ELR (cell line): ENCODE measurements at places on chromosomes 7 and 10.

DNA sequence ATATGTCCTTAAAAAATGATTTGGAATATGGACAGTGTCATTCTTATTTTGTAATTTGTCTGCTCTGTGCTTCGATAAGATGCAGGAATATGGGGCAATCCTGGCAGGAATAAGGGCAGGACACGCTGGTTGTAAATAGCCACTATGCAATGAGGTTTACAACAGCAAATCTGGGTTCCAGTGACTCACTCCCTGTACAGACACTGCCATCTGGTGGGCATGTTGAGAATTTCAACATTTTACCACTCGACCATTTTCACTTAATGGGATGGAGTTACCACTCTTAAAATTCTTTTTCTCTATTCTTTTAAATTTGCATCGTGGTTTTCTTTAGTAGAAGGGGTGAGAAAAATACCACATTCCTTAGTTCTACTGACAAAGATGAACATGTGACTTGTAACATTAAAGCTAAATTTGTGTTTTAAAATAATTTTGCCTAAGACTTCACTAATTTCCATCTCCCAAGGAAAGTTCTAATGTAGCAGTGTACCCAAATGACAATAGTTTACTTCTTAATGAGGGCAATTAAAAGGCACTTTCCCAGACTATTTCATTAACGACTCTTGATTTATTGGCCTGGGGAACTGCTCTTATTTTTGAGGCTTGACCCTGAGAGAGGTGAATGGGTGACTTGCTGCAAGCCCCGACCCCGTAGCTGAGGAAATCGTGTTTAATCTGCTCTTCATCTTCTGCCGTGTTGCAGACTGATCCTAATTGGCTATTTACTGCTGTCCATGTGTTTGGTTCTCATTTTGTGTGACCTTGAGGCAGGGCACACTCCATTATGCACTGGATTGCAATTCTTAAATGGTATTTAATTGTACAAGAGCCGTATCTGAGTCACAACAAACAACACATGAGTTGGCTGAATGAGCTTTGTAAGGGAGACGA is 173.6 kb upstream of the IMMP2L start:
- peak; percentile 79 for DNase-seq

DNA sequence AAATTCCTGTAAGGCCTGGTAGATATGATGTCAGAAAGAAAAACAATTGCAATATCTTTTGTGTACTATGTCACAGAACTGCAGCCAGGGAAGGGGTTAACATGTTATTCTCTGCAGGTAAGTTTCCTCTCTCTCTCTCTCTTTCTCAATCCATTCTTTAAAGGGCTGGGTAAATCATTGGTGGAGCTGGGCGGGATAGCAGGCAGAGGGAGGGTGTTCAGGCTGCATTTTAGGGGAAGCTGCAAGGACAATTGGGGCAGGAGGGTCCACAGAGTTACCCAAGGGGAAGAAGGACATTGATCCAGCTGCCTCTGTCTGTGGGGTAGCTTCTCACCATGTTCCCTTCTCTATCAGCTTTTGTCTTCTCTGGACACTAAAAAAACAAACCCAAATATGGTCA is 153.9 kb upstream of the BMPER start:
- no peak for DNase-seq

DNA sequence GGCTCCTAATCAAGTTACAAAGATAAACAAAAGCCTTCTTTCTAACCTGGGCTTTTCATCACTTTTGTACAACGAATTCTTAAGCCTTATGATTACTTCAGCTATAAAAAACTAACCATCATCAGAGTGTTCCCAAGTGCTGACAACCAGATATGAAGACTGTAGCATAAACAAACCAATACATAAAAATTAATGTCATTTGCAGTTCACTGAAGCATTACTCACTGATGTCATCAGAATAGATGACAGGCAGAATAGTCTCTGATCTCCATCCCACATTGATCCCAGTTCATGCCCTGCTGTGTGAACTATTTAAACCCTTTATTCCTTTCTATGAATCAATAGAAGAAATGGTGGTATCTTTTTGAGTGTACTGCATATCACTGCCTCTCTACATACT is 84.4 kb downstream of the DNAJC1 start:
- no peak for DNase-seq

- DNase-seq, result no peak
Observed at GRCh38 chr7:131786204-131786603, 229.8 kb upstream of the PODXL start.

DNA sequence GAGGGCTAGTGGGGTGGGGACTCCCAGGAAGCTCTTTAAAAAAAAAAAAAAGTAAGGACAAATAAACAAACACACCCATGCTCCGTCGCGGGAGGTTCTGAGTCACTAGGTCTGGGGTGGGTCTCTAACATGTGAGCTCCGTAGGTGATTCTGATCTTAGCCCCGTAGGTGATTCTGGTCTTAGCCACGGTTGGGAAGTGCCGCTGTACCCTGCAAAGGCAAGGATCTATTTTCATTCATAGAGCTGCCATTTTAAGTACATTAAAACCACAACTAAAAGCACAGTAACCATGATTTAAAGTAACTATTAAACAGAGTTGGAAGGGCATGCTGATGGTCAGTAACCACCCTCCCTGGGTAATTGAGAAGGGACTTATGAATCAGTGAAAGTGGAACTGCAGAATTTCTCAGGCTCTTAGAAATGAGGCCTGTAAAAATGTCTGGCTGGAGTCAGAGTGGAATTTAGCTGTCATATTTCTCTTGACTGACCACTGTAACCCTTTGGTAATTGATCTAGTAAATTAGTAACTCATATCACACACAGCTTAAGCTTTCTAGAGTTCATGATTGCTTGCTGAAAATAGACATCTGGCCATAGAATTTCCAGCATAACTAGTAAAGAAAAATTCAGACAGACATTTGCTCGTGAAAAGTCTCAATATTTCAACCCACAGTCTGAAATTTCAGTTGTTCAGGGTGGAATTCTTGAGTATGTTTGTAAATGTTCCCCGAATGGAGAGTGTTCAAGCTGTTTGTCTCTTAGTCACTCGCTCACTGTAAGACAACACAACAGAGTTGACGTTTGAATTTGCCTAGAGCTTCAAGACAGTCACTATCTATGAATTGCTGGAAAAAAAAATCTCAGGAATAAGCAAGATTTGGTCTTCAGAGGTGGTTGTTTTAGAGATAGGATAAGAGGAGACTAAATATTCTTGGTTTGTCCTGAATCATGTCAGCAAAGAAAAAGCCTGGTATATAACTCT is 34.2 kb upstream of the TCF7L2 start:
- peak; percentile 71 for DNase-seq

- DNase-seq, result no peak
Observed at GRCh38 chr10:129465796-129466702, 992 bp upstream of the MGMT start.

- peak; percentile 12 for DNase-seq
Observed at GRCh38 chr7:26856176-26856985, 8.0 kb downstream of the SKAP2 start.

GRCh38 chr10:11856678-11857077 is 33.5 kb downstream of the PROSER2 start:
- peak; percentile 30 for DNase-seq

- DNase-seq, result no peak
Observed at GRCh38 chr7:30899066-30899465, 12.6 kb upstream of the AQP1 start.

GRCh38 chr7:158106272-158106671 is 481.4 kb downstream of the PTPRN2 start:
- DNase-seq, result no peak

- DNase-seq, result peak; percentile 64
Observed at GRCh38 chr10:117226813-117227451, 14.0 kb upstream of the SLC18A2 start.

DNA sequence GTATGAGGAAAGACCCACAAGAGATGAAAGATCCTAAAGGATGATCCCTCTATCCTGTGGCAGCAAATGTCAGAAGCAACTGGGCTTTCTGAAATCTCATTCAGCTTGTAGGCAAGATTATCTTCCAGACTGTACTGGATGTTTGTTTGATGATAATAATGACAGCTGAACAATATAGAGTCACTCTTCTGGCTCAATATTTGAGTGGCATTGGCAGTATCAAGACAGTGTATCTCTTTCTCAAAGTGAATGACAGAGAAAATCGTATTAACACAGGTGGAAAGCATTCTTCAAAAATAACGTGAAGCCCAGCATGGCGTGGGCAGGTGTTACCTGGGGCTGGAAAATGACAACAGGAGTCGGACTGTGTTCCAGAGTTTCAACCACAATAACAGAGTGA is 114.5 kb downstream of the GPR37 start:
- no peak for DNase-seq

DNA sequence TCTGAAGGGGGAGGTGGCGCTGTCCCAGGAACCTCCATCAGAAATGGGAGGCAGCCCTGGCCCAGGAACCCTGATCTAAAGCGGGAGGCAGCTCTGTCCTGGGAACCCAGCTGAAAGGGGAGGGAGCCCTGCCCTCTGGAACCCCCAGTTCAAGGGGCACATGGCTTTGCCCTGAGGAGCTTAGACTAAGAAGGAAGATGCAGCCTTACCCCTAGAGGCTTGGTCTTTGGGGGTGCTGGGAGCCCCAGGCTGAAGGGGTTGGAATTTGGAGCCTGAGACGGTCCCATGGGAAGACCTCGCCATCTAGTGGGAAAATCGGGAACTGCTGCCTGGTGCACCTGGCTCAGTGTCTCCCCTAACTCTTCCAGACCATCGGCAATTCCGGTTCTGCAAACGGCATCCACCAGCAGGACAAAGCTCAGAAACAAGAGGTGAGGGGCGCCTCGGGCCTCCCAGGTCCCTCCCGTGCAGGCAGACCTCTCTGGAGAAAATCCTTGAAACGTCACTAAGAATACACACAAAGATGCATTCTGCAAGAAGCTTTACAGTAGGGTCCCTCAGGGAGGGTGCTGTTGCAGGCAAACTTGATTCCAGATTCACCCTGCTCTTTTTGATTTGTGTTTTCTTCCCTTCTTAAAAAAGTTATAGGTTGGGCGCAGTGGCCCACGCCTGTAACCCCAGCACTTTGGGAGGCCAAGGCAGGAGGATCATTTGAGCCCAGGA is 52.4 kb upstream of the GTF2IRD1 start:
- DNase-seq, result peak; percentile 72

DNA sequence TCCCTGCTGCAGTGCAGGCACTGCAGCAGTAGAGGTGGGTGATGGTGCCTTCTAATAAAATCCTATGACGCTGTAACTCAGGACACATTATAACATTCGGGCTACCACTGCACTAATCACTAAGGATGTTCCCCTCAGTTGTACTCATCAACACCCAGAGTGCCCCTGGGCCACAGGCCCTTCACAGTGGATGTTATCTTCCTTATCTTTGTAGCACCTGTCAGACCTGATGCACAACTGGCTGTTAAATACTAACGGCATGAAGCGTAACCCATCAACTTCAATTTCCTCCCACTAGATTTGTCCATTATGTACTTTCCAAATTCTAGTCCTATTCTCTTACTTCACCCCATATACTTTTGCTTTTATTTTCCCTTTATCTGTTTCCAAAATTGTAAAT is 66.3 kb downstream of the PARD3 start:
- no peak for DNase-seq

DNA sequence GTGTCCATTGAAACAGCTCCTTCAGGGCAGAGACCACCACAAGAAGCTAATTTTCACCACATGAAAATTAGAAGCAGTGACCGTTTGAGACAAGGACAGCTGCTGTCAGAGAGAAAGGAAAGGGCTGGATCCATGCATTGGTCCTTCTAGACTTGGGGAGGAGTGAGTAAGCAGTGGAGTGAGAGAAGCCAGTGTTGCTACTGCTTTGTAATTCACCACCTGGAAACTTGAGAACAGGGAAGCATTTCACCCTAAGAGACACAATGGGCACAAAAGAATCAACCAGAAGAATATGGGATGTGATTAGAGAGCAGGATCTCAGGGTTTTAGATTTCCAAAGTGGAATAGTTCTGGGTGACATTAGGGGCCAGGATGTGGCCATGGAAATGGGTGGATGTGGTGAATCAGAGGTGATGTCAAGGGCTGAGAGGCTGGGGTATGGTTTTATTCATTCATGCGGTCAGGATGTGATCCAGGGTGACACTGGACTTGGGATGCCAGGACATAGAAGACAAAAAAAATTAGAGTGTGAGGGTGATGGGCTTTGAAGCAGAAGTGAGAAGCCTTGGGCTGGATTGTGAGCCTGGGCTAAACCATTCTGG is 61.6 kb downstream of the DENND11 start:
- DNase-seq, result peak; percentile 59

- no peak for DNase-seq
Observed at GRCh38 chr7:154672659-154673415, 330.1 kb downstream of the PAXIP1 start.

GRCh38 chr10:70578371-70578947 is 24.1 kb downstream of the PRF1 start:
- peak; percentile 85 for DNase-seq

GRCh38 chr7:123308254-123308951 is 108.6 kb upstream of the SLC13A1 start:
- no peak for DNase-seq

- DNase-seq, result no peak
Observed at GRCh38 chr10:7314170-7314569, 96.7 kb downstream of the SFMBT2 start.

- no peak for DNase-seq
Observed at GRCh38 chr7:3437467-3437866, 136.4 kb downstream of the SDK1 start.

GRCh38 chr7:24882989-24883621 is 96.9 kb downstream of the OSBPL3 start:
- peak; percentile 85 for DNase-seq

- DNase-seq, result no peak
Observed at GRCh38 chr7:28165261-28165660, 15.3 kb downstream of the JAZF1 start.

- peak; percentile 34 for DNase-seq
Observed at GRCh38 chr10:70784471-70784870, 706 bp downstream of the TBATA start.

DNA sequence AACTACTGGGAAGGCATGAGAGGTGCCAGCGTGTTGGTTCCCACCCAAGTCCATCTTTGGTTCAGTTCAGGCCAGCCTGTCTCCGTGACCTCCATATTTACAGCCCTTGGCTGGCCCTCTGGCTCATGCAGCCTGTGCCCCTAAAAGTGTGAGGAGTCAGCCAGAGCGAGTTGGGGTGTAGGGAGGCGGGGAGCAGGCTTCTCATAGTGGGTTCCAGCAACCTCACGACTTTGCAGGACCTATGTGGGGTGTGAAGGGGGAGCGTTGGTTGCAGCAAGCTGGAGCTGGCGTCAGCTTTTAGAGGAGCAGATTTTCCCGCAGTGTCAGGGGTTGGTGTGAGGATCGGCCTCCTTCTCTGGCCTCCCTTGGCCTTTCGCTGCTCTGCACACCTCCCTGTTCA is 9.8 kb downstream of the TSPAN14 start:
- DNase-seq, result no peak

- no peak for DNase-seq
Observed at GRCh38 chr7:128082431-128082830, 51.2 kb upstream of the LRRC4 start.
